Lung (tissue), 17 donors: ENCODE measurements at places on chromosomes 16 and 17.
A peak's percentile ranks its signal among the peaks of the same experiment; 100 is the strongest.

- no peak for DNase-seq
Observed at GRCh38 chr16:86734543-86735460, 156.5 kb downstream of the FOXL1 start.

- peak; percentile 39 for DNase-seq
Observed at GRCh38 chr17:83007504-83008185, 71.8 kb upstream of the METRNL start.

- no peak for DNase-seq
Observed at GRCh38 chr17:60744355-60744966, 66.8 kb downstream of the BCAS3 start.

DNA sequence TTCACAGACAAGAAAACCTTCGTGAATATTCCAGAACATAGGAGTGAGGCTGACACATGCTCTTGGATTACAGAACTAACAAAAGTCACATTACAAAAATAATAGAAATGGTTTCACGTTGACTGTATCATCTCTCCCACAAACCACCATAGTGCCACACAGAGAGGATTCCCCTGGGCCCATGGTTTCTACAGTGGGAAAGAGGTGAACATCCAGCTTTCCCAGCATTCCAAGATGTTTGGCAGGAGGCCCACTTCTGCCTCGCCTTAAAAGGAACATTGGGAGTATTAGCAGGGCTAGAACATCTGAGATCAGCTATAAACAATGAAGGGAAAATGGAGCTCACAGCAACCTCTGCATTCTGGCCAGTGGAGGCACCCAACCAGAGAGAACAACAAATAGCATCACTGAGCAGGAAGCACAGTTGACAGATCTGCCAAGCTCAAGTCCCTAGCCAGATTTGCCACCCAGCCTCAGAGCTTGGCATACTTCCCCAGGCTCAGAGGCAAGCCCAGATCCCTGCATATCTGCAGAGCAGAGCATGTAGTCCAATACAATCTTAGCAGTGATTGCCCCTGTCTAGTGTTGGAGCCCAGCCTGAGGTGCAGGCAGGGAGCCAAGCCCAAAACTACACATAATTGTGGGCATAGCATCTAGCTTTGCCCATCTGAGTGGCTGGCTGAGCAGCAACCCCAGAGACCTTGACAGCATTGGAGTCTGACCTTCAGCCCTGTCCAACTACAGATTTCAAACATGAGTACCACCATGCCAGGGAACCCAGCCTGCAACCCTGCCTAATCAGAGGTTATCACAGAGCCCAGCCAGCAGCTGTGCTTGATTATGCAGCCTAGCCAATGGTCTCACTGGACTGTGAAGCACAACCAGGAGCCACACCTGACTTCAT is 260.4 kb downstream of the CEP112 start:
- no peak for DNase-seq

GRCh38 chr16:68553186-68553585 is 14.1 kb downstream of the ZFP90 start:
- no peak for DNase-seq

GRCh38 chr17:66980896-66981295 is 16.4 kb downstream of the CACNG4 start:
- DNase-seq, result no peak

DNA sequence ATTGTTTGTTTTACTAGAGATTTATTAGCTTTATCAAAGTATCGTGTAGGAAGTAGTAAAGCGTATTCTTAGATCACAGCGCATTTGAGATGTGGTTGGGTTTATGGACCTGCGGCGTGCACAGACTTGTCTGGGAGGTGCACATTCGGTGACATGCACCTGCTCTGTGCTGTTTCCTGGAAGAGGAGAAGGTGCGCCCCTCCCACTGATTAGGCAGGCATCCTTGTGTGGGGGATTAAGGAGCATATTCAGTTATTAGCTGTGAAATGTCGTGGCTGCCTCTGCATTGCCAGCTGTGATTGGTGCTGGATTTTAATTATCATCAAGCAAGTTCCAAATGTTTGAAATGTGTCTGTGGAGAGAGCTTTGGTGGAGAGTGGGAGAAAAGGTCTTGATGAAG is 903.8 kb upstream of the RBFOX1 start:
- no peak for DNase-seq
